ENCODE measurements at places on chromosomes 5 and 9. TPM values are rescaled to one million over a fixed set of nuclear protein-coding genes. Genes with fewer than 3 reads are reported as not detected.

Gene CSNK1A1
- 224 TPM for total RNA-seq

Gene BRIX1
- 25.4 TPM for total RNA-seq

Gene LRRC26
- total RNA-seq = not detected

Gene RPS14
- 1,447 TPM for total RNA-seq

Gene PCDHGA7
- total RNA-seq = 1.9 TPM

Gene GCNT4
- 1.00 TPM for total RNA-seq

All from mesenteric fat pad (tissue), 1 donor.